ENCODE measurements at places on chromosomes 11 and 22. TPM values are rescaled to one million over a fixed set of nuclear protein-coding genes. Genes with fewer than 3 reads are reported as not detected.
A peak's percentile ranks its signal among the peaks of the same experiment; 100 is the strongest.

Gene GGTLC2
- not detected for total RNA-seq

Gene KCNC1
- total RNA-seq, result 0.26 TPM

Gene PGAP2
- 38.0 TPM for total RNA-seq

Gene ASPHD2
- total RNA-seq, result 0.71 TPM

Gene CLCF1
- total RNA-seq, result 7.5 TPM

- no peaks in the 10 kb centered on the region for H3K36me3 ChIP-seq
- H3K4me1 ChIP-seq, result no peaks in the 10 kb centered on the region
- H3K27me3 ChIP-seq, result peaks cover 98% of the 10 kb centered on the region
- peak; percentile 19 for DNase-seq
Observed at GRCh38 chr22:44180706-44181032, at the start of gene PARVG. TSS of gene PARVG (plus strand) at chr22:44180925. CDS start at chr22:44183330, 2,405 bp downstream.

DNA sequence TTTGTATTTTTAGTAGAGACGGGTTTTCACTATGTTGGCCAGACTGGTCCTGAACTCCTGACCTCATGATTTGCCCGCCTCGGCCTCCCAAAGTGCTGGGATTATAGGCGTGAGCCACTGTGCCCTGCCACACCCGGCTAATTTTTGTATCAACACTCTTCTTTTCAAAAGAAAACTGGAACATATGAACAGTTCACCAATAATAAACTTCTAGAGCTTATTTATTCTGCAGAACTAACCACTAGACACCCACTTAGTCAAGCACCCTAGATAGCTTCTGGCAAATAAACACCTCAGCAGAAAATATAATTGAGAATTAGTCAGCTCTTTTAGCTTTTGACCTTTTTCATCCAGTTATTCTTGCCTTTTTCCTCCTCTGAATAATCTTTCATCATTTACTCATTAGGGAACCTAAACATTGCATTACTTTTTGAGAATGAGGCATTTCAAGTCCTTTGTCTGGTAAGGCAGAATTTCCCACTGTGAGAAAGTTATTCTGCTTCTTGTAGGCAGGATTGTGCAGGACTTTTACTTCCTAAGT, 27.3 kb upstream of the TMEM41B start:
- no peaks in the 10 kb centered on the region for H3K4me1 ChIP-seq
- H3K36me3 ChIP-seq, result no peaks in the 10 kb centered on the region
- H3K27me3 ChIP-seq, result peaks cover 2% of the 10 kb centered on the region
- H3K27ac ChIP-seq, result no peak overlapping the region
- H3K4me3 ChIP-seq, result no peak overlapping the region

- H3K27ac ChIP-seq, result peak overlapping the region; percentile 78
- H3K4me1 ChIP-seq, result peaks cover 15% of the 10 kb centered on the region
- H3K27me3 ChIP-seq, result no peaks in the 10 kb centered on the region
- peak overlapping the region; percentile 90 for H3K4me3 ChIP-seq
Observed at GRCh38 chr22:23752750-23753149, 1.5 kb downstream of the VPREB3 start.

DNA sequence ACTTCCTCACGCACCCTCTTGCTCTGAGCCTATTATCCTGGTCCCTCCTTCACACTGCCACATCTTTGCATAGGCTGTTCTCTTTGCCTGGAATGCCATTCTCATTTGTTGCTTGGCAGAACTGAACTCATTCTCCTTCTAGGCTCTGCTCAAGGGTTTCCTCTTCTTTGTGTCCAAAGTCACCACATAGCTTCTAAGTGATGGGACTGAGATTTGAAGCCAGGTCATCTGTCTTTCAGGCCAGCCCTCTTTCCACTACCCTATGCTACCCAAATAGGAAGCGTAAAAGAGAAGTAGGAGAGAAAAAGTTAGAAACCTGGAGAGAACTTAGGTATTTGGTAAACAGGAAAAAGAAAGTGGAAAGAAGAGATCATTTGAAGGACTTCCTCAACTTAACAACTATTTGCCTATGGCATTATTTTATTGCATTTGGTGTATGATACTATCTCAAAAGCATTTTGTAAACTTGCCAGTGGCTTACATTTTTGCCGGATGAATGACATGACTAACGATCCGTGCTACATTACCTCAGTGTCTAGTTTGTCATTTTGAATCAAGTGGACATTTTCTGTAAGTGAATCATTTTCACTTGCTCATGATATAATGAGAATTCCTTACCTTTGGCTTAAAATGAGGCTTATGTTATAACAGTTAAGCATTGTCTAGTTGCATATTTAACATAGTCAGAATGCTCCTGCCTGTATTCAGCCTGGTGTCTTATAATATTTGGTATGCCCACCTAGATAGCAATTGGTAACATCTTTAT, 18.5 kb downstream of the NF2 start:
- H3K4me1 ChIP-seq, result peaks cover 89% of the 10 kb centered on the region
- peak overlapping the region; percentile 98 for H3K27ac ChIP-seq
- DNase-seq, result peak; percentile 60
- H3K4me3 ChIP-seq, result peak overlapping the region; percentile 52

DNA sequence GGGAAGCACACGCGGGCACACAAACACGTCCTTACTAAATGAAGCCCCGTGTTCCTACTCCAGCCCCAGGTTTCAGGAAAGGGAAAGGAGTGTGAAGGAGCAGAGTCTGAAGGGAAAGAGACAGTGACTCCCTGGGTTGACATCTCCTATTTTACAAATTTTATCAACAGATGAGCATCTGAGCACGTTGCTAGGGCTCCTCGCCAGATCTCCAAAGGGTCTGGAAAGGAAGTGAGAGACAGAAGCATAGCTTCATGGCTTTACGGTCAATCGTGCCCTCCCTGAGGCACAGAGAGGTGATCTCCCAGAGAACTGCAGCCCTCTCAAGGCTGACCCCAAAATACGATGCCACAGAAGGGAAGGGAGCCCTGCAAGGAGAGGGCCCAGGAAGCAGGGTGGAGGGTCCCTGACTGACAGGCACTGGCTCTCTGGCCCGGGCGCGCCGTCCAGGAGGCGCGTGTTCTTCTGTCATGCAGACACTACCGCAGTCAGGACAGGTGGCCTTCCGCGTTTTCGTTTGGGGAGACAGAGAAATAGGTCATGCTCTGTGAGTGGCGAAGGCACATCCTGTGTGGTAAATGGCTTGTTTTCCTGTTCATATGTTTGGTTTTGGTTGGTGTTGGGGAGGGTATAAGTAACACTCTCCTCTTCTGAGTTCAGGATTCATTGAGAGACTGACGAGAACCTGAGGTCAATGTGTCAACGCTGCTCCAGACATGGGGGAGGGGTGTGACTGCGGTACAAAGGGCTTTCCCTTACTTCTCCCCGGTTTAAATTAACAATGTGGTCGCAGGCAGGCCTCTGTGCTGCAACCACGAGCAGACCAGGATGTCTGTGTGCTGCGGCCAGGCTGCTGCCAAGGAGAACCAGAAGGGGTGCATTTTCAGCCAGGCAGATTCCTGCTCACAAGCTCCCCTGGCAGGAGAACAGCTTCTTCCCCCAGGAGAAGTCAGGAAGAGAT, 813.3 kb downstream of the OPCML start:
- H3K27ac ChIP-seq, result no peak overlapping the region
- no peaks in the 10 kb centered on the region for H3K4me1 ChIP-seq
- H3K36me3 ChIP-seq, result no peaks in the 10 kb centered on the region
- no peak overlapping the region for H3K4me3 ChIP-seq
- no peaks in the 10 kb centered on the region for H3K27me3 ChIP-seq

DNA sequence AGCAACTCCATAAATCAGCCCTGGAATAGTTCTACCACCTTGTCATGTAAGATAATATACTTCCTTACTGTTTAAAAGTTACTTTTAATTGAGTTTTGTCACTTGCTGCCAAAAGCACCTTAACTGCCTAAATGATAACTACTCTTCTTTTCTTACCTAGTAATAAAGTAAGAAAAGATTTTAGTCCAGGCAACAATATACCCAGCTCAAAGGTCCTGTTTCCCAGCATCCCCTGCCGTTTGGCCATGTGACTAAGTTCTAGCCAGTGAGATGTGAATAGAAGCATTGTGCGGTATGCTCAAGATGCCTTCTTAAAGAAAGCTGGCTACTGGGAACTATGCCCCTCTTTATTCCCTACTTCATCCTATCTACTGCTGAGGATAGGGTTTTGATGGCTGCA, 39.4 kb upstream of the CCDC34 start:
- peaks cover 36% of the 10 kb centered on the region for H3K4me1 ChIP-seq
- H3K4me3 ChIP-seq, result peak overlapping the region; percentile 59
- no peaks in the 10 kb centered on the region for H3K27me3 ChIP-seq
- peaks cover 8% of the 10 kb centered on the region for H3K36me3 ChIP-seq

DNA sequence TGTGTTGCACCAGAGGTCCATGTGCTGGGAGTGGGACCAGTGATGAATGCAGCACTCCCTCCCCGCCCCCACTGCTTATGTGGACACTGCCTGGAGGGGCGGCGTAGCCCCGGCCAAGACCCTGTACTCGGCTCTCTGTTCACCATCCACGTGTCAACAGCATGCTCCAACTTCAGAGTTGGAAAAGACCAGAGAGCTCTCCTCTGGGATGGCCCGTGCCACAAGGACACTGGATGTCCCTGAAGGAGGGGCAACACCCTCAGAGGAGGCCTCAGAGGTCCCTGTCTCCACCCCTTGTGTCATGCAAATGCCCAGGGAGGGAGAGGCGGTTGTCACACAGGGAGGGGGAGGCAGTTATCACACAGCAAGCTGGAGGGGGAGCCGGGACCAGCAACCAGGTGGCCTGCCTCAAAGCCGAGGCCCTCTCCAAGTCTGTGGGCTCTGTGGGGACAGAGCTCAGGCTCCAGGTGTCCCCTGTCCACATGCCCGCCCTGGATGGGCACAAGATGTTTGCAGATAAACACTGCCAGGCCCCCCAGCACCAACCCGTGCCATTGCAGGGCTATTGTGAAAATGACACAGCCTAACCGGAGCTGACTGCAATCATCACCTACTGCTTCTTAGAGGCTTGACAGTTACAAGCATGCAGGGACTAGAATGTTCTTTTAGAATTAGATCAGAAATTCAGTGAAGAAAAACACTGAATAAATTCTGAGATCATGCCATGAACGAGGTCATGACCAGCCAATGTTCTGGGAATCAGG, 121.1 kb downstream of the PHF21B start:
- no peak overlapping the region for H3K27ac ChIP-seq
- H3K4me1 ChIP-seq, result no peaks in the 10 kb centered on the region
- DNase-seq, result no peak
- peaks cover 42% of the 10 kb centered on the region for H3K27me3 ChIP-seq
- H3K4me3 ChIP-seq, result no peak overlapping the region
- no peaks in the 10 kb centered on the region for H3K36me3 ChIP-seq

GRCh38 chr11:15159085-15159484, 44.4 kb downstream of the INSC start:
- H3K27me3 ChIP-seq, result peaks cover 32% of the 10 kb centered on the region
- H3K4me3 ChIP-seq, result no peak overlapping the region
- H3K4me1 ChIP-seq, result peaks cover 6% of the 10 kb centered on the region
- H3K27ac ChIP-seq, result no peak overlapping the region
- peak; percentile 12 for DNase-seq
- no peaks in the 10 kb centered on the region for H3K36me3 ChIP-seq

- no peak for DNase-seq
- peaks cover 6% of the 10 kb centered on the region for H3K4me1 ChIP-seq
- peaks cover 13% of the 10 kb centered on the region for H3K36me3 ChIP-seq
- H3K27me3 ChIP-seq, result no peaks in the 10 kb centered on the region
- H3K27ac ChIP-seq, result no peak overlapping the region
- no peak overlapping the region for H3K4me3 ChIP-seq
Observed at GRCh38 chr11:70551351-70552166, 153.2 kb downstream of the CTTN start.

Data from Calu3 (cell line).